EL (cell line): ENCODE measurements at places on chromosomes 1 and 21.

DNA sequence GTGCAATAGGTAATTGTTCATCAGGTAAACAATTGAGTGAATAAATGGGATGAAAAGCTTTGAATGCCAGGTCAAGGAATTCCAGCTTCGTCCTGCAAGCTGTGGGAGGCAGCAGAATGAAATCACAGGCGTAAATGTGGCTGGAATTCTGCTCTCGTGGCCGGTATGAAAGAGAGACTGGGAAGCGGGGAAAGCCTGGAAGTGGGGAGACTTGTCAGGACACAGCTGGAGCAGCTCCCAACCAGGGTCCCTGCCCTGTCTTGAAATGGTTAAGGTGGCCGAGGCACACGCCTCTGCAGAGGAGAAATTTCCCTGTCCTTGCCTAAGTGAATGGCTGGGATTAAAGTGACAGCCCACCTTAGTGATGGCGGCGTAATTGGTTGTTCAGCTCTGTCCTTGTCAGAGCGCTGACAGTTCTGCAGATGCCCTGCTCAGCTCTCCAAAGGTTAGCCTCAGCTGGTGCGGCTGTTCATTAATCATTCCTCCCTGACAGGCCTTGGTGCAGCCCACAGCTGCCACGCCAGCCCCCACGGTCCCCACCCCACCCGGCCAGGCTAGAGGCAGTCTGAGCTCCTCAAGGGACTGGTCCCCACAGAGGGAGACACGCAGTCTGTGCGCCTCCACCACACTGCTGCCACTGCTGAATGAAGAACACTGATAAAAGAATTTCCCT, 398.3 kb upstream of the POU3F1 start:
- DNase-seq = no peak

- DNase-seq = peak; percentile 50
Measured at GRCh38 chr1:208242941-208243526, 1.1 kb downstream of the PLXNA2 start.

DNA sequence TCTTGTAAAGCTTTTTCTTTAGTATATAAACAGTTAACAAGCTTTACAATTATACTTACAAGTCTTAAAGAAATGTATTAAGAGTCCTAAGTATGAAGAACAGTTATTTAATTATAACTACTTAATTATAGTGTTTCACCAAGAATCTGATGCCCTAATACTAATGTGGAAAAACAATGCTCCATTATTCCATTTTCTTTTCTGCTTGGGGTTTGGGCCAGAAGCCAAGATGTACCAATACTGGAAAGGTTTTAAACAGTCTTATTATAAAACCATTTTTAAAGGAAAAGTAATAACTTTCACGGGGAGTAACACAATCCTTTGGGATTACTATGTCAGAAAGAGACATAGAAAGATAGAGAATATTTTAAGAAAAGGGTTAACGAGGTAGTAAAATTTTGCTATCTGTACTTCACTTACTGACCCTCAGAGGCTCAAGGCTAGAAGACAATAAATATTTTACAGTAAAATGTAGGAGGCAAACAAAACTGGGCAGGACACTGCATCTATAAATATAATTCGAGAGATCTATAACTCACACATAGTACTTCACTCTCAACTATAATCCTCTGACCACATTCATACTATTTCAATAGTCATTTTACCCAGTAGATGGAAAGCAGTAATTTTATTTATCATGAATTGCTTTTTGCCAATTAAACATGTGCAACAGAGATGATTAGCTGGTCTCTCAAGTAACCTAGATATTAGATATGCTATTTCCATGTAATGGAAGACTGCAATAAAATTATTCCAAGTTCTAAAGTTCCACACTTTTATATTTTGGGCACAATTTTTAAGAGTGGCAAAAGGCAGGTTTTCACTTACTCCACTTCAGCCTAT, 63.9 kb downstream of the LTN1 start:
- no peak for DNase-seq

- no peak for DNase-seq
Measured at GRCh38 chr1:153343040-153343681, 5.5 kb downstream of the PGLYRP4 start.

- peak; percentile 56 for DNase-seq
Measured at GRCh38 chr1:241593186-241593585, 47.0 kb downstream of the CHML start.

- no peak for DNase-seq
Measured at GRCh38 chr21:40556442-40556968, 290.5 kb downstream of the DSCAM start.

DNA sequence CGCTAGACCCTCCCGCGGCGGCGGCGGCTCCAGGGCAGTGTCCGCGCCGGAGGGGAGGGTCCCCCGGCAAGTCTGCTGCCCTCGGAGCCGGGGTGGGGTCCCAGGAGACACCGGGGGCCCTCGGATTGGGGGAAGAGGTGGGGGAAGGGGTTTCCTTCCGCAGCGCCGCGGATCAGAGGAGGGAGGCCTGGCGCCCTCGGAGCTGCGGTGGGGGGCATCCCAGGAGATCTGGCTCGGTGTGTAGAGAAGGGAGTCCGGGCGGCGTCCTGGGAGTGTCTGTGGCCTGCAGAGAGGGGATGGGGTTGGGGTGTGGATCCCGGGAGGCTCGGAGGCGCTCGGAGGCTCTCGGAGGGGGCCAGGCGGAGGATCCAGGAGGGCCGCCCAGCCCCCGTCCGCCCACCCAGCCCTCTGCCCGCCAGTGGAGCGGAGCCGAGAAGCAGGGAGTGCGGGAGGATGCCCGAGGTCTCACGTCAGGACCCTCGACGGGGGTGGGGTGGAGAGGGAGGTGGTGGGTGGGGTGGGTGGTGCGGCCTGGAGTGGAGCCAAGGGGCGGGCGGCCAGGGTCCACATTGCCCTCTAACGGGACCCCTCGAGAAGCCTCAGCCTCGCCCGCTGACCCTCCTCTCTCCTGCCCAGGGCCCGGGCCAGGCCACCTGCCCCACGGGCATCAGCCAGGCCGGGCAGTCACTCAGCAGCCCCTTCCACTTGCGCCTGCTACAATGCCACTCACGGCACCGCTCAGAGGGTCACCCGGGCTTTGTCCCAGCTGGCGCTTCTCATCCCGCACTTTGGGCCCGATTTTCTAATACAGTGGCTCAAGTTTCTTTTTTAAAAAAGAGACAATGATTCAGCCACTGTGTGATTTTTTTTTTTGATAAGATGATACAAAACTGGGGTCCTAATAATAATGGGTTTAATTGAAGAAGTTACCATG, 60.2 kb upstream of the ARHGEF16 start:
- no peak for DNase-seq

GRCh38 chr1:67312615-67313014, 4.9 kb downstream of the IL12RB2 start:
- DNase-seq = no peak

DNA sequence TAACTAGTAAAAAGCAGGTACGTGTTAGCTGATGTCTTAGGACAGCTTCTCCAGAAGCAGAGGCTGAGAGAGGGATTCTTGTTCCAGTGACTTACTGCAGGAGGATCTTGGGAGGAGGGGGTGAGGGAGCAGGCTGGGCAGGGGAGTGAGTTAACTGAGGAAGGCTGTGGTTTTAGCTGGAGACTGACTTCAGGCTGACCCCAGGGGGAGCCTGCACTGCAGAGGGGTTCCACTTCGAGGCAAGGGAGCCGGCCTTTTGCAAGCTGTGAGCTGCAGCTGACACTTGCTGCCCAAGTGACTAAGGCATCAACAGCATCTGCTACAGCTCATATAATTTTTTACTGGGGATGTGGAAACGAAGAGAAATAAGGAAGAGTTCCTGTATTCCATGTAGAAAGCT, 50.4 kb upstream of the SOD1 start:
- DNase-seq = no peak

GRCh38 chr1:65165269-65165993, 17.4 kb downstream of the AK4 start:
- DNase-seq = no peak

GRCh38 chr1:154996966-154997701, 3.7 kb downstream of the LENEP start:
- no peak for DNase-seq

DNA sequence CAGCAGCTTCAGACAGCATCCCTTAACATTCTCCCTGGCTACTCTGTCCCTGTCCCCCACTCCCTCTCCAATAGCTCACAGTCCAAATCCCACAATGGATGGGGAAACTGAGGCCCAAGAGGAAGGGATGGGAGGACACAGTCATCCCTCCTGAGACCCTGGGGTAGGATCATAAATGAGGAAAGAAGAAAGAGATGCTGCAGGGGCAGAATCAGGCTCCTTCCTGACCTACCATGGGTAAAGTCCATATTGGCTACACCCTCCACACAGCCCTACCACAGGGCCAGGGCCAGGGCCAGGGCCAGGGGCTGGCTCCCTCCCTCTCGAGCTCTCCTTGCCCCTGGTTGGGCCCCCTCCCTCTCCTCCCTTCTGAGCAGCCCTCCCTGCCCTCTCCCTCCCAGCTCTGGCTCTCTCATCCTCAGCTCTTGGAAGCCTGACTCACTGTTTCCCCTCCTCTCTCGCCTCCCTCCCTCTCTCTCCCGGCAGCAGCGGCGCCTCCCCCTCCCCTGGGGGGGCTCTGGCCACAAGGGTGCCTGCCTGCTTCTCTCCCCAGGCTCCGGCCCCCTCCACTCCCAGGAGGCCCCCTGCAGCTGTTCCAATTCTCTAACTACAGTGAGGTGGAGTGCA, 4.9 kb downstream of the AHDC1 start:
- DNase-seq = peak; percentile 75

GRCh38 chr1:245444945-245445344, 290.2 kb downstream of the KIF26B start:
- DNase-seq = no peak

DNA sequence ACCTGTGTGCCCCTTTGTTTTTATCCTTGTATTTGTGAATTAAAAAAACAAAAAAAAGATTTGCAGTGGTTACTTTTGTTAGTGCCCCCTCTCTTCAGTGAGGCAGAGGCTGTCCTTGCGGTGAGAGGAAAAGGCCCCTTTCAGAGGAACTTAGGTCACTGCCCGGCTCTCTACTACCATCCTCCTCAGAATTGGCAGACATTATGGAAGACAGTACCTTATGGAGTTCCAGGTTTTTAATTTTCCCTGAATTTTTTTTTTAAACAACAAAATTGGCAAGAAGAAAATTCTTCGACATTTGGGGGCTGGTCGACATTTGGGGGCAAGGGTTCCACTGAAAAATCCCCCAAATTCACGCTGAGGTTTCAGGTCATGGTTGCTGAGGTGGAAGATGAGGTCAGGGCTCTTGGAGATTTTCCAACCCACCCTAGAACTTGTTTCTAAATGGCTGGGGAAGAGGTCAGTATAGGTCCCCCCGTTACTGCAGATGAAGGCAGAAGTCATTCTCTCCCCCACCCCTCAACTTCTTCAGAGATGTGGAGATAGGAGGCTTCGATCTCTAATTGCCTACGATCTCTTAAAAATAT, 5.3 kb downstream of the RXFP4 start:
- no peak for DNase-seq
